ENCODE measurements at places on chromosomes 13 and 19.
A peak's percentile ranks its signal among the peaks of the same experiment; 100 is the strongest.

GRCh38 chr13:23685416-23685815 lies 115.2 kb downstream of the TNFRSF19 start:
- no peak for DNase-seq

DNA sequence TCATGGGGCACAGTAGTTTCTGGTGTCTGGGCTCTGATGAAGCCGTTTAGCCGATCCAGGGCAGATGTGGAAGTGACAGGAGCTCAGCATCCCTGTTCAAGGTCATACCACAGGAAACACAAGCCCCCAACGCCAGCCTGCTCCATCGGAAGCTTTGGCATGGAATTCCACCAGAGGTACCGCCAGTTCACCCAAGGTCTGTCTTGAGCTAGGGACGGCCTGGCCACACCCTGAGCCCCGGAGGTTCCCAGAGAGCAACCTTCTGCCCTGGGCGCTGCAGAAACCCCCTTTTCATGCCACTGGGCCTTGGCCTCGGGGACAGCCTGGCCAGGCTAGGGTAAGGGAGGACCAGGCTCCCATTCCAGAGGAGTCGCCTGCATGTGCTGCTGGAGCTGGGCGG lies 39.4 kb upstream of the TPM4 start:
- DNase-seq, result no peak

GRCh38 chr19:10871711-10872545 lies 575 bp downstream of the CARM1 start:
- DNase-seq, result no peak

DNA sequence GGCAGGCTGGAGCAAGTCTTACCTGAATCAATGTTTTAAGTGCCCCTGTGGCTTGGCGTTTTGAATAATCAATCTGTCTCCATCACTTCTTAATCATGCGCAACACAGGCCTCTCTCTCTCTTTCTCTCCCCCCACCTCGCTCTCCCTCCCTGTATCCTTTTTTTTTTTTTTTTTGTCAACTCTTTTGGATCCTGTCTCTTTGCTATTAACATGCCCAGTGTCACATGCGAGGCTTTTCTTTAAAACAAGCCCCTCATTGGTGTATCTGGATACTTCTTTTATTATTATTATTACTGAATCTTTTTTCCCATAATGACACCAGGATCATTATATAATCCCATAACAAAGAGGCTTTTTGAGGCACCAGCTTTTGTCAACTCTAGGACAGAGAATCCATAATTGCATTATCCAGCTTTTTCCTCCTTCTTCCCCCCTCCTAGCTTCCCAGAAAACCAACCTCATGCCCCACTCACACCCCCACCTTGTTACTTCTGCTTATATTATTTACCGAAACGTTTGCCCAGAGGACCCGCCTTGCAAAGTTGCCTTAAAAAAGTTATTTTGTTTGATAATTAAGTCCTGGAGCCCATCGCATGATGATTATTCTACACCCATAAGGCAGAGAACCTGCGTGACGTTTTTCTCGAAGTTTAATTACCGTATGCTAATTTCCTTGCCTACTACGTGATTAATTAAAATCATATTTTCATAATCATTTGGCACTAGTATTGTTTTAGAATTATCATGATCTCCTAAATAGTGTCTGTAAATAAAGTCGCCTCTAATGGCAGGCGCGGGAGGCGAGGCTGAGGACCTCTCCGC lies 148.1 kb upstream of the ZNF536 start:
- DNase-seq, result no peak

DNA sequence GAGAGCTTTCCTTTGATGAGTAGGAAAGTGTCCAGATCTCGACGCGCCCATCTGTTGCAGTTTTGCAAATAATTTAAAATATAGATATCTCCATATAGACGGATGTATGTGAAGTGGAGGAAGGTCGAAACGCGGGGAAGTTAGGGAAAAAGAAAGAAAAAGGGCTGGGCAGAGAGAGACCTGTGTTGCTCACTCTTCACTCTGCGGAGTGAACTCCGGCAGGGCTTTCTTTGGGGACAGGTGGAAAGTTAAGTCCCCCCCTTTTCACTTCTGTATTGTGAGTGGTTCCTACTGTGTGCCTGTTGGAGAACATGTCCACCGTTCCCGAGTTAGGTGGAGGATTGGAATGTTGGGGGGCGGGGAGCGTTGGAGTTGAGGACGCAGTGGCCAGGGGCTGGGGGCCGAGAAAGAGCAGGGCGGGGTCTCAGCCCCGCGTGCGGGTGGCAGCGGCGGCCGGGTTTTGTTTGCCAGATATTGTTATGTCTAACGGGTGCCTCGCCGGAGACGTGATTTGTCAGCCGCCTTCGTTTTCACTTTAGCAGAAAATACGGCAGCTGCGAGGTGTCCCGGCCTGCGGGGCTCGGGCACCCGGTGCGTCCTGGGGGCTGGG lies 145.1 kb upstream of the ZNF536 start:
- no peak for DNase-seq

DNA sequence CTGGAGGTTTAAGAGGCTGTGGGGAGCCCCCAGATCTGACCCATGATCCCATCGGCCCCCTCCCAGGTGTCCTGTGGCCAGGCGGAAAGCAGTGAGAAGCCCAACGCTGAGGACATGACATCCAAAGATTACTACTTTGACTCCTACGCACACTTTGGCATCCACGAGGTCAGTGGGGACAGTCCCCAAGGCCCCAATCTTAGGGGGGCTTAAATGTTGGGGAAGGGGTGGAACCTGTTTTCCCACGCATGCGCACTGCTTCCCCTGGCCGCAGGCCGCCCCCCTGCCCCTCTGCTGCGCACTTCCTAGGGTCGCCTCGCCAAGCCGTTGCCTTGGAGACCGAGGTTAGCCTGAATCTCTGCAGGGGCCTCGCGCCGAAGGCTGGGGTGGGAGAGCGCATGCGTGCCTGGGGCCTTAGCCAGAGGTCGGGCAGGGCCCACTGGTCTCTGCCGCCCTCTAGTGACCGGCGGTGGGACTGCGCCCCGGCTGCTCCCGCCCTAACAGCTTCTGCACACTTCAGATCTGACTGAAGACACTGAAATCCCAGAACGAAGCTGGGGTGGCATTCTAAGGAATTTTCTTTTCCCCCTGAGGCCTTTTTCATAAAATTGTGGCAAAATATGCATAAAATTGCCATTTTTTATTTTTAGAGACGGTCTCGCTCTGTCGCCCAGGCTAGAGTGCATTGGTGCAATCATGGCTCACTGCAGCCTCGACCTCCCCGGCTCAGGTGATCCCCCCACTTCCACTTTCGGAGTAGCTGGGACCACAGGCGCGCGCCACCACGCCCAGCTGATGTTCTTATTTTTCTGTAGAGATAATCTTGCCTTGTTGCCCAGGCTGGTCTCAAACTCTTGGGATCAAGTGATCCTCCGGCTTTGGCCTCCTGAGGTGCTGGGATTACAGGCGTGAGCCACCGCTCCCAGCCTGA lies 3.6 kb downstream of the PRMT1 start:
- DNase-seq, result peak; percentile 70

- no peak for DNase-seq
Measured at GRCh38 chr19:18647371-18647767, 10.5 kb downstream of the KLHL26 start.

DNA sequence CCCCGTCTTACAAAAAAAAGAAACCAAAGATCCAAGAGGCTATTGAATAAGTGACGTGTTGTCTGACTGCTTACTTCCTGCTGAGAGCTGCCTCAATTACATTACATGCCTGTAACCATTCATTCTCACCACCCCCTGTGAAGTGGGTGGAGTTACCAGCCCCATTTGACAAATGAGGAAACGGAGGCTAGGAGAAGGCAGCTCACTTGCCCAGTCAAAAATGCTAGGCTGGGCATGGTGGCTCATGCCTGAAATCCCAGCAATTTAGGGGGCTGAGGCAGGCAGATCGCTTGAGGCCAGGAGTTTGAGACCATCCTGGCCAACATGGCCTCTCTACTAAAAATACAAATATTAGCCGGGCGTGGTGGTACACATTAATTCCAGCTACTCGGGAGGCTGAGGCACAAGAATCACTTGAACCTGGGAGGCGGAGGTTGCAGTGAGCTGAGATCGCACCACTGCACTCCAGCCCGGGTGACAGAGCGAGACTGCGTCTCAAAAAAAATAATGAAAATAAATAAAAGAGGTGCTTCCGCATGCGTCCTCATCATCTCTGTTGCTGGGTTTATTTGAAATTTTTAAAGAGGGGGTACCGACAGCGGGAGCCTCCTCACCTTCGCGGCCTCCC lies 499 bp downstream of the LSM7 start:
- peak; percentile 96 for DNase-seq

- peak; percentile 66 for DNase-seq
Measured at GRCh38 chr19:13742756-13743155, 21.6 kb upstream of the MRI1 start.

DNA sequence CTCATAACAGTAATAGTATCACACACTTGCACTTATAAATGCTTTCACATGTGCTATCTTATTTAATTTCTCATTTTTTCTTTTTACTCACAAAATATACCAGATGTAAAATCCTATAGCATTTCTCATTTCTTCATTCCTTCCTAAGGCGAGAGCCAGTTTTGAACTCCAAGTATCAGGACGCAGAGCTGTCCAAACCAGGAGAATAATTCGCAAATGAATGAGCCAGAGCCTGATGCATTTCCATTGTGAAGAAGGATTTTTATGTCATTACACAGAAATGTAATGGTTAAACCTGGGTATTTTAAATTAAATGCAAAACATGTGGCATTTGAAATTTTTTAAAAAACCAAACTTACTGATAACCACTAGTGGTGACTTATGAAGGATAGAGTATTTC lies 244.3 kb downstream of the RGCC start:
- DNase-seq, result no peak

GRCh38 chr19:2080336-2080988 lies 15.7 kb downstream of the MOB3A start:
- DNase-seq, result no peak

- DNase-seq, result no peak
Measured at GRCh38 chr19:28332351-28332750, 880.6 kb downstream of the UQCRFS1 start.

- peak; percentile 86 for DNase-seq
Measured at GRCh38 chr19:31349160-31349881, at the start of gene TSHZ3. TSHZ3 (minus strand) TSS chr19:31349436; CDS start chr19:31349219, 217 bp downstream.

GRCh38 chr13:97310809-97311436 lies 88.8 kb downstream of the MBNL2 start:
- DNase-seq, result no peak

- peak; percentile 26 for DNase-seq
Measured at GRCh38 chr19:40982594-40983101, 8.4 kb upstream of the CYP2B6 start.
